ENCODE measurements at places on chromosomes 5 and 9.

- DNase-seq, result no peak
Measured at GRCh38 chr9:126386088-126386487, 59.5 kb downstream of the MVB12B start.

- no peak for DNase-seq
Measured at GRCh38 chr9:36153746-36154145, 15.4 kb upstream of the CCIN start.

DNA sequence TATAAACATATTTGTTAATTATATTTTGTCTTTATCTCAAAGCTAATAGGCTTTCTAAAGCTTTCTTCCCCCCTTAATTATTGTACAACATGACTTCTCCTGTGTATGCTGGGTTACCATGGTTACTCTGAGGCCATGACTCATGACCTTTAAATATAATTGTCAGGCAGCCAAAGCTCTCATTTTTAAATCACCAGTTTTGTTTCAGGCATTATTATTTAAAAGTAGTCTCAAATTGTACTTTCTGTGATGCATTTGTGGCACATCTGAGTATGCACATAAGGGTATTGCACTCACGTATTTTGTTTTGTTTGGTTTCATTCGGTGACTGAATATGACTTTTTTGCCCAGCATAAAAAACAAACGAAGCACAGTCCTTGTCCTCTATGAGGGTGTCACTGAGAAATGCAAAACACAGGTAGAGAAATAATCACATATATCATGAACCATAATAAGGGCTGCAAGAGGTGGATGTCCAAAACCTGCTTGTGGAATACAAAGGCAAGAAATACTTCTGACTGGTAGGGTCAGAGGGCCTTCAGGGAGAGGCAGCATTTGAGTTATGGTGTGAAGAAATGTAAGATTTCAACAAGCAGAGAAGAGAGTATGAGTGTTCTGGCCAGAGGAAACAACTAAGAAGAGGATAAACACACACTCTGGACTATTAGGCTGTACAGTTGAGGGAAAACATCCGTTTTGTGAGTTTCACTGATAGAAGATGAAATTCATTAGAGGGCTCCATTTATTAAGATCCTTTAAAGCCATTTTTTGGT is 2.1 kb downstream of the CCDC192 start:
- DNase-seq, result peak; percentile 75

DNA sequence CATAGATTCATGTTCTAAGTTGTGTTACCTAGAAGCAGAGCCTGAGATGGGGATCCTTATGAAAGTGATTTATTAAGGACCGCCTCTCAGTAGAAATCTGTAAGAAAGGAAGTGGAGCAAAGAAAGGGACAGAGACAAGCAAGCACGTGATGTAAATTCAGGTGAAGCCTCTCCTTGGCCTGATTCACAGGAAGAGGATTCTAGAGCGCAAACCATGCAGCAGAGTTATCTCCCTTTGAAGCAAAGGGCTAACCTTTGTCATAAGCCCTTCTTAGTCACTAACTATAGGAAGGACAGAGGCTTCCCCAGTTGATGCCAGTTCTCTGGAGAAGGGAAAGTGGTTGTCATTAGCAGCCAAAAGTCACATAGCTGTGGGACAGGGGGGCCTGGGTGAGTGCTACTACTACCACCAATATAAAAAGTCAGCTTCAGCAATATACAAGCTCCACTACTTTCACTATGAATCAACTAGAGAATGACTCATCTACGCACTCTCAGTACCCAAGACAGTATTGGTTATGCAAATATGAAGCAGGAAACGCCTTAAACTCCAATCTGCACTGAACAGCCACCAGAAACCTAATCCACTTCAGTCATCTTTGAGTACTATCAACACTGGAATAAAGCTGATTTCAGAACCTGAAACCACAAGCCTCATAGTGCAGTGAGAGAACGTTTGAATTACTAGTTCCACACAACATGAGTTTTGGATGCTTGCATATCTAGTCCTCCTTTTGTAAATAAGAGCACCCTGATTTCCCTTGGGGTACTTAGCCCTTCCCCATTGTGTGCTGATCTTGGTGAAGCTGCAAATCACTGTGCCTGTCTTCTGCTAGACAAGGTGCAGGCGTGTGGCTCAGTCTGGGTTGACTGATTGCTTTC is 162.7 kb downstream of the ZNF608 start:
- DNase-seq, result peak; percentile 75

- no peak for DNase-seq
Measured at GRCh38 chr5:20648981-20649380, 661.0 kb upstream of the CDH18 start.
